ENCODE measurements at places on chromosomes 11 and 22. TPM values are rescaled to one million over a fixed set of nuclear protein-coding genes. Genes with fewer than 3 reads are reported as not detected.

Gene MMP12
- total RNA-seq: 0.22 TPM

Gene CARNS1
- 8.4 TPM for total RNA-seq

Gene TRPC6
- total RNA-seq: 3.3 TPM

Gene MMP13
- not detected for total RNA-seq

Gene PATE2
- not detected for total RNA-seq

Gene PRODH
- 23.5 TPM for total RNA-seq

Gene IL10RA
- 29.5 TPM for total RNA-seq

Gene LMO2
- 28.3 TPM for total RNA-seq

Gene GDPD4
- total RNA-seq: not detected

Gene FAM111B
- 0.89 TPM for total RNA-seq

Gene FAM118A
- total RNA-seq: 44.9 TPM

Gene NXPE4
- not detected for total RNA-seq

DNA sequence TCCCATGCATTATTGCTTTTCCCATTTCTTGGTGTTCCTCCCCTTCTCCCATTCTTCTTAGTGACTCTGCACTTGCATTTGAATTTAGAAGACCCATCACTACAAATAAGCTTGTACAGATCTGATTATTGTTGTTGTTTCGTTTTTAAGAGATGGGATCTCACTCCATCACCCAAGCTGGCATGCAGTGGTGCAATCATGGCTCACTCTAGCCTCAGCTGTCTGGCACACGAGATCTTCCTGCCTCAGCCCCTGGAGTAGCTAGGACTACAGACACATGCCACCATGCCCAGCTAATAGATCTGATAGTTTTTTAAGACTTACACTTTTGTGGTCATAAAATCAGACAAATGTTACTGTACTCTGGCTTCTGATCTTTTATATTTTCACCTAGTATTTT, 252.1 kb downstream of the DDX10 start:
- no peak for DNase-seq

DNA sequence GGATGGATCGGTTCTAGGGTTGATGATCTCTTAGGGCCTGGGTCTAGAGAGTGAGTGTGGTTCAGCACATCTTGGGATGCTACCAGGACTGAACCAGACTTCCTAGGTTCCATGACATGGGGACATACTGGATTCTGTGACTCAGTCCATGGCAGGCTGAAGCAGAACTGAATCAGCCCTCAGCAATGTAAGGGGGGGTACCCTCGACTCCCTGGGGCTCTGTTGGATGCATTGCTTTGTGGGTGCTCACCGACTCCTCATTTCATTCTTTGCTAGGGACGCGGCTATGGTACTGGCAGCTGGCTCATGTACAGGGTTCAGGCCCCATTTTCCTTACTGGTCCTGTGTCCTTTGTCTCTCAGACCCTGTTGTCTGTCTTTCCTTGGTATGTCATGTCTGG, 733 bp upstream of the GRAMD1B start:
- DNase-seq: no peak

GRCh38 chr11:85589373-85589772, 37.8 kb downstream of the DLG2 start:
- DNase-seq: no peak

GRCh38 chr11:40679276-40679675, 780.2 kb downstream of the LRRC4C start:
- no peak for DNase-seq

- peak; percentile 70 for DNase-seq
Observed at GRCh38 chr22:40310081-40310767, 36.1 kb upstream of the ADSL start.

DNA sequence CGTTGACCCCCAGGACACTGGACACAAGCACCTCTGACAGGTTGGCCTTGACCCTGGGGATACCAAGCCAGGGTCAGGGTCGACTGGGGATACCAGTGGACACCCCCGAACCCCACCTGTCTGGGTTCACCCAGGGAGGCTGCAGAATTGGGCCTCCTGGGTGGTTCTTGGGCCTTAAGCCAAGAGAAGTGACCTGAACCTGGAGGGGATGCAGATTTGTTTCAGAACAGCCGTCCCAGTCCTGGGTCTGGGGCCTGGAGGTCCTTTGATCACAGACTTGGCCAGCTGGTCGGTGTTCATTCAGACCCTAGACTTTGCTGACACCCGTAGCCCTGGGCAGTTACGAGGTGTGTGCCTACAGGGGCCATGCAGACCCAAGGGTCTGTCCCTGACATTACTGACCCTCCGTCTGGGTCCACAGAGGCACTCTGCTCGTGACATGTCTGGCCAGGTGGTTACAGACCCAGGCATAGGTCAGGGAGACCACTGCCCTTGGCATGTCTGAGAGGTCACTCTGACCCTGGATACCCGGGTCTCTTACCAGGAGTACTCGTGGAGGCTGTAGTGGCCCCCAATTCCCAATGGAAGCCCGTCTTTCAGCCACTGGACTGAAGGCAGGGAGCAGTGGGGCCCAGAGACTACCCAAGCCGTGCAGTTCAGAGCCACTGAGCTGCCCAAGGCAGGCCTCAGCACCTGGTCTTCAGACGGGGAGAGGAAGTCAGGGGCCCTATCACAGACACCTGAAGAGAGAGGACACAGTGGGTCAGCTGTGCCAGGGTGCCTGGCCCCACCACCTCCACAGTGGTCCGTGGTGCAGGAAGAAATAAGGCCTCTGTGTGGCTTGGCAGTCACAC, 6.4 kb downstream of the SIGIRR start:
- DNase-seq: no peak

- DNase-seq: no peak
Observed at GRCh38 chr22:38949889-38950405, 7.5 kb upstream of the APOBEC3A start.

- no peak for DNase-seq
Observed at GRCh38 chr11:121497176-121497998, 44.6 kb upstream of the SORL1-AS1 start.

DNA sequence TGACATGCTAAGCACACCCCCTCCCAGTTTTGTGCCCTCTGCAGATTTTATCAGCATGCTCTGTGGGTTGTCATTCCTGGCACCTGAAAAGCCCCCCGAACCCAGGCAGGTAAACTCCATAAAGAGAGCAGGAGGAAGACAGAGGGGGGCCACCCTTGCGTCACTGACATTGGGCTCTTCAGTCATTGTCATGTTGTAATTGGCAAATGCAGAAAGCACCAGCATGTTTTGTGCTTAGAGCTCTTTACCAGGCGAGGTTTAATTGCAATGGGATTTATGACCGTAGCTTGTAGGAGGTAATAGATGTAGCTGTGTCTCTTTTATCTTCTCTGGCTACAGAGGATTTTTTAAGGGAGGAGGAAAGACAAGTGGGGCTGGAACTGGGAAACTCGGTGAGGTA, 201.7 kb downstream of the GRIK4 start:
- no peak for DNase-seq

- no peak for DNase-seq
Observed at GRCh38 chr11:129968591-129969419, 33.8 kb downstream of the PRDM10 start.

- no peak for DNase-seq
Observed at GRCh38 chr11:70851907-70852306, 400.5 kb downstream of the SHANK2 start.

- DNase-seq: no peak
Observed at GRCh38 chr11:30046578-30046945, 29.7 kb upstream of the KCNA4 start.

DNA sequence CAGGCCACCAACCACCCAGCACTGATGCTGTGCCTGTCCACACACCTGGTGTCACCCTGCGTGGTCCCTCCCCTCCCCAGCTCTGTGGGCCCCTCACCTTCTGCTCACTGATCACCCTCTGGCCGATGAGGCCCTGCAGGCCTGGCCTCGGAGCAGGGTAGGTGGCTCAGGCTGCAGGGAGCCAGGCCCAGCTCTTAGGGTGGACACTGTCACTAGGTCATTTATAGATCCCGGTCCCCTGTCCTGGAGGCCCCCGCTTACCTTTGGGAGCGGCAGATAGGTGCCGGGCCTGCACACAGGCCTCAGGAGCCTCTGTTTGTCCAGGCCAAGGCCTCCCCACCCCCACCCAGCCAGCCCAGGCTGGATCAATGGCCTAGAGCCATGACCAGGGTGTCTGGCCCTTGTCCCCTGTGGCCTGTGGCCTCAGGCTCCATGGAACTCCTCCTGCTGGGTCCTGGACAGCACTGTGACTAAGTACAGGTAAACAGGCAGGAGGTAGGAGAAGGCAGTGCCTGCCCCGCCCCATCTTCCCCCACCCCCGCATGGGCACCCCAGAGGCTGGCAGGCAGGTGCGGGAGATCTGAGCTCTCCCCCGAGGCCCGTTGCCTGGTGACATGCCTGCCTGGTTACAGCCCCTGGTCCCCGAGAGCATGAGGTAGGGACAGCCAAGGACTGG, at the start of gene TMPRSS6:
Gene TMPRSS6 (minus strand): TSS at position 472 of the 676 bp plus-strand sequence. CDS start 6,296 bp downstream, outside the sequence.
- DNase-seq: no peak

- no peak for DNase-seq
Observed at GRCh38 chr11:10524471-10524870, 16.5 kb downstream of the RNF141 start.

DNA sequence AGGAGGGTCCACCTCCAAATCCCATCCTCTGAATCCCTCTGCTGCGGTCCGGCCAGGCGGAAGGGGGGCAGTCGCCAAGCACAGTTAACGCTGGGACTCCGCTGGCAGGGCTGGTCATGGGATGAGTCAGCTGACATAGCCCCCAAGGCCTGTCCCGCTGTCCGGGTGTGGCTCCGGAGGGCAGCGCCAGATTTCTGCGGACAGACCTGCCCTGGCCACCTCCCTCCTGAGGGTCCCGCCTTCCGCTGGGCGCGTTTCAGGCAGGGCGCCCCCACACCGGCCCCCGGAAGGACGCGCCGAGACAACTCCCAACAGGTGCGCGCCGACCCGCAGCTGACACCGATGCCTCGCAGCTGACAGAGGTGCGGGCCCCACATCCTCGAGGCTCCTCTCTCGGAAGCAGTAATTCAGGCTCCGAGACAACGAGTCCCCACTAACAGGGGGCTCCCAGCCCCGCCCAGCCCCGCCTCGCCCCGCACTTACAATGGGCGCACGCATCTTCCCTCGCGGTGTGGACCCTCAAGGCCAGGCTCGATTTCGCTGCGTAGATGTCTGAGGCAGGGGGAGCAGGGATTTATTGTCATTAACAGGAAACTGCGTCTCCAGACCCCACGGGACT, 607 bp downstream of the PLAAT3 start:
- peak; percentile 79 for DNase-seq

GRCh38 chr11:21588754-21589153, 604.1 kb upstream of the ANO5 start:
- DNase-seq: no peak

DNA sequence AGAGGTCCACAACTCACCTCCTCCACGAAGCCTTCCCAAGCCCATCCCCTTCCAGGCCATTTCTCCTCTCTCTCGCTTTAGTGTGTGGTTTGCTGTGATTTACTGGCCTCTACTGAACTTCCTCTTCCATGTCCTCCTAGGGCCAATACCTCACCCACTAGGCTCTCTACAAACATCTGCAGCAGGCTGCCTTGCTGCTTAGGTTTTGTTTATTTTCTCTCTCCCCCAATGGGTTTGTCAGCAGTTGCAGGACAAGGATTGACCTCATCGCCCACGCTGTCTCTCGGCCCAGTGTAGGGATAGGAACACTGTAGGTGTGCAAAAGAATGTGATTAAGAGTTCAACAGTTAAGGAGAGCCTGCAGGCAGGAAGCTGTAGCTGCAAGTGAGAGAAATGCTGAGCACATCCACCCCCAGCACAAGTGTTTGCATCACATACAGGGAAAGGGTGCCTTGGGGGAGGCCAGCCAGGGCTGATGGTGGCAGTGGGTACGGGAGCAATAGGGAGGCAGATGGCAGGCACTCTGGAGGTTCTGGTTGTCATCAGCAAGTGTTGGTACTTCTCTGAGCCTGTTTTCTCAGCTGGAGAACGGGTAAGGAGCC, 1.4 kb downstream of the PC start:
- no peak for DNase-seq

DNA sequence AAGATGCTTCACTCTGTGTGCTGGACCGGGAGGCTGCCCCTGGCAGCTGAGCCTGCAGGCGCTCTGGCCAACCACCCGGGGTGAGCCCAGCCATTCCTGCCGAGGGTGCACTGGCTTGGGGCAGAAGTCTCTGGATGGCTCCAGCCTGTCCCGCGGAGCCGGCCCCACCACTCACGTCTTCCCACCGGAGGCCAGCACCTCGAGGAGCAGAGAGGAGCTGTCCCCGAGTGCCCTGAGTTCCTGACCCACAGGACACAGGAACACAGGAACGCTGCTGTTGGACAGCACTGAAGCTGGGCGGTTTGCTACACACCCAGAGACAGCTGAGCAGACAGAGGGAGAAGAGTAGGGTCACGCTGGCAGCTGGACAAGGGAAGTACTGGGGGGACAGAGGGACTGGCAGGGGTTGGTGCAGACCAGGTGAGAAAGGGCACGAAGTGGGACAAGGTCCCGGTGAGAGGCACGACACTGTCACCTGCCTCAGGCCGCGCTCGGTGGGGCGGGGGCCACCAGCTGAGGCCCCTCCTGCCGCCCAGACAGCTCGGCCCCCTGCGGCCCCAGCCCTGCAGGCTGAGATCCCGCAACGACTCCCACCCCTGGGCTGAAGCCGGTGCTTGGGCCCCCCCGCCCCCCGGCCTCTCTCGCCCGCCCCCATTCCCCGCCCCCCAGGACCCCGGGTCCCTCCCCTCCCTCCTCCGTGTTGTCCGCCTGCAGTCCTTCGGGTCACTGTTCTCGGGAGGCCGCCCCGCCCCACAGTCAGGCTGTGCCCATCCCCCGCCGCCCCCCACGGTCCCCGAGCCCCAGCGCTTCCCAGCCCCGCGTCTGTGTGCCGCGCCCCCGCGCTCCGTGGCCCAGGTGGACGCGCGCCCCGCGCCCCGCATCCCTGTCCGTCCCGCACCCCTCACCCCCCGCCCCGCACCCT, 624 bp upstream of the B4GALNT4 start:
- DNase-seq: no peak

GRCh38 chr11:12701811-12702592, 27.8 kb downstream of the TEAD1 start:
- DNase-seq: no peak

DNA sequence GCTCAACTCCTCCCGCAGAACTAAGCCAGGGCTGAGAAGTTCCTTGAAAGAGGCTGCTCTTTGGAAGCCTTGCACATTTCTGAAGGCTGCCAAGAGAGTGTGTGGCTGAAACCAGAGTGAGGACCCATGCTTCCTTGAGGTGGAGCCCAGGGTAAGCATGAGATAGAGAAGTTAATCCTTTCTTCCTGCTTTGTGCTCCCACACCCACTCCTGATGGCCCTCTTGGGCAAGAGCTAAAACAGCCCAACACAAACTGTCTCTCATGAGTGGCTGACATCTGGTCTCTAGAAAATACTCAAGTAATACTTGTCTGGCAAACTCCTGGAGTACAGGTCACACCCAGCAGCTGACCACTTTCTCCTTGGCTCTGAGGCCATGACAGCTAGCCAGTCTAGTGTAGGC, 523.7 kb downstream of the INSC start:
- no peak for DNase-seq
